LHCN-M2 (cell line): ENCODE measurements at places on chromosomes 6 and 20. TPM values are rescaled to one million over a fixed set of nuclear protein-coding genes. Genes with fewer than 3 reads are reported as not detected.

DNA sequence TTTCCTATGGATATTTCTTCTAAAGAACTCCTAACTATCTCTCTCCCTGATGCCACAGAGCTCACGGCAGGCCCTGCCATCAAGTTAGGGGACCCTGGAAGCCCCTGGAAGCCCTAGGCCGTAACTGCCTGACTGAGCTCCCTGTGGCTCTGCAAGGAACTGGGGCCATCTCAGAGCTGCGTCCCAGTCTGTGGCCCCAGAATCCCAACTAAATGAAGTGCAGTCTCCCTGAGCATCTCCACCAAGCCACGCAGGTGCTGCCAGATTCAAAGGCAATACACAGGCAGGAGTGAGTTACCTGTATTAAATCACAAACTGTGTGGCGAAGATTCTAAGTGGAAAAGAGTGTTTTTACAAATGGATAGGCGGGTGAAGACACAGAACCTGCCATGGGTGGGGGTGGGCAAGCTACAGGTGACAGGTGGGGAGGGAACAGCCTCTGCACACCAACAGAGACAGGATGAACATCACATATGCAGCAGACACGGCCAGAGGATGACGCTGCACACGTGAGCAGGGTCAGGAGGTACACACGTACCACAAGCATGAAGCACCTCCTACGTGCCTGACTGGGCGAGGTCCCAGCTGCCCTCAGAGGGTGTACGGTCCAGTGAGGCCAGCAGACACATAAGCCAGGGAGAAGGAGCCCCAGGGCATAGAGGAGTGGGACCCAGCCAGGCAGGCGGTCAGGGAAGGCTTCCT lies 358.5 kb downstream of the ZFAND3 start:
- no peak for DNase-seq

DNA sequence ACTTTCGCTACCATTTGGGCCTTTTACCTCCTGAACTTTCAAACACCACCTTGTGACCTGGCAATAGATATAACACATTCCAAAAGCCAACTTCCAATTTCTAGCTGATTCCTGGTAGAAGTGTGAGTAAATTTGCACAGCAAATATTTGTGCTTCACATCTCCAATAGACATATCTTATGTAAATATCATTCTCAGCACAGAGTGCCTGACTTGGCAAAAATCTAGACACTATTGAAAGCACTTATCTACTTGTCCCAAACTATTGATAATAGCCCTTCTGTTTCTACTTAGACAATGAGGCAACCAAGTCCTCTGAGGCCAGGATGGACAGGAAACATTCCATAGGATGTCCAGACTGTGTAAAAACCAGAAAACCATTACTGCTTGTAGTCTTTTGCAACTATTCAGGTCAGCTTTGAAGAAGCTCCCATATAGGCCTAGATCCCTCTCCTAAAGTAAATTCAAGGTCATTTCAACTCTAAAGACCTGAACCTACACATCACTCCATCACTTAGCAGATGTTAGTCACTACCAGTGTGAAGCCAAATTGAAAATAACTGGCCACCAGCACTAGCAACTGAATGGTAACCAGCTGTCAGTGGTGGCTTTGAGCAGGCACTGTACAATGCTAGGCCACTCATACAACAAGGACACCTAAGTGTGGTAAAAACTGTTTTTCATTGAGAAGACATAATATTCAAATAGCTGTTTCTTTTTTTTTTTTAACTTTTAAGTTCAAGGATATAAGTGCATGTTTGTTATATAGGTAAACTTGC lies 95.3 kb upstream of the RSPO3 start:
- no peak for DNase-seq

The MTG2 gene
- 20.2 and 27.7 TPM in 2 replicates for total RNA-seq

DNA sequence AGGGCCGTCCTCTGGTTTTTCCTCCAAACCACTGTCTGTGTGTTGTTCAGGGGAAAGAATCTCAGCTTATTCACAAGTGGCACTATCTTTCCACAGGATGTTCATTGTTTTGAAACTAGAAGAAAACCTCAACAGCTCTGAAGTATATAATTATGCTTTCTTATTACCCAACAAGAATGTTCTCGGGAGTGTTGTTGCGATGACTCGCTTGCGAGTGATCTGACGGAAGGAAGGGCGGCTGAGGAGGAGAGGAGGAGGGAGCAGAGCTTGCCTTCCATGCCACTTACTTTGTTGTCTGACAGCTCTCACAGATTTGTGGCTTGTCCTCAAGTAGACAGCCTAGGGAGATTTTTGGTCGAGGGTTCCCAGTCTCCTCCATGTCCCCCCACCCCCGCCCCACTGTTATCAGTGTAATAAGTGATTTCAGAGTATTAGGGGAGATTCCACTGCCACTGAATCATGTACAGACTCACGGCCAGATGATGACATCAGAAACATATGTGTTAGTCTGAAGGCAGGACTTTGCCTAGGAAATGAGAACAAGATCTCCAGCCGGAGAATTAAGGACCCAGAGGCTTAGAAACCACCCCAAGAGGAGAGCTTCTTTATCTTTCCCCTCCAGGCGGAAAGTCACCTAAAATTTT lies 80.7 kb upstream of the CCN6 start:
- peak; percentile 93 for DNase-seq

The WFDC10B gene
- total RNA-seq: 0.38 TPM in 1 of 2 replicates, not detected in the other

- DNase-seq: no peak
Observed at GRCh38 chr6:32462609-32463008, 22.9 kb downstream of the HLA-DRA start.
